ENCODE measurements at places on chromosomes 7 and 10.

DNA sequence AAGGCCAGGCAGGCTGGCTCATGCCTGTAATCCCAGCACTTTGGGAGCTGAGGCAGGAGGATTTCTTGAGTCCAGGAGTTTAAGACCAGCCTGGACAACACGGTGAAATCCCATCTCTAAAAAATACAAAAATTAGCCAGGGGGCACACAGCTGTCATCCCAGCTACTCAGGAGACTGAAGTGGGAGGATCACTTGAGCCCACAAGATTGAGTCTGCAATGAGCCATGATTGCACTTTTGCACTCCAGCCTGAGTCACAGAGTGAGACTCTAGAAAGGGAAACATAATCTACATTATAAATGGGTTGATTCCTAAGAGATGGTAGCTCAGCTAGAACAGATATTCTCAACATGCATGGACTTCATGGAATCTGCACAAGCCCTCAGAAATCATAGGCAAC lies 6.3 kb upstream of the LIPF start:
- DNase-seq = no peak

DNA sequence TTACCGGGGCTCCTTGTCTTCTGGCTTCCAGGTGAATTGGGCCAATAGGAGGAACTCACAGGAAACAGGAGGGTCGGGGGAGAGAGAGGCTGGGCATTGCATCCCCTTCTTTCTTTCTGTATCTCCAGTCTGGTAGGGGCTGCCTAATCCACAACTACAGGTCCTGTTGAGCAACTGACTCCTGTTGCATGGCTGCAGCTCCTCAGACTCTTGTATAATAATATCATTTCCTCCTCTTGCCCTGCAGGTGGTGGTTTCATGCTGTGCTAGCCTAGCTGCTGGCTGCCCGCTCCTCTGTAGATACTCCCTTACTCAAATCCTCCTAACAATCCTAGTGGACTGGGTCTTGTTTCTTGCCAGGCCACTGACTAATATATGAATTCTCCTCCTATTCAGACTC lies 276.5 kb upstream of the SMIM30 start:
- no peak for DNase-seq

DNA sequence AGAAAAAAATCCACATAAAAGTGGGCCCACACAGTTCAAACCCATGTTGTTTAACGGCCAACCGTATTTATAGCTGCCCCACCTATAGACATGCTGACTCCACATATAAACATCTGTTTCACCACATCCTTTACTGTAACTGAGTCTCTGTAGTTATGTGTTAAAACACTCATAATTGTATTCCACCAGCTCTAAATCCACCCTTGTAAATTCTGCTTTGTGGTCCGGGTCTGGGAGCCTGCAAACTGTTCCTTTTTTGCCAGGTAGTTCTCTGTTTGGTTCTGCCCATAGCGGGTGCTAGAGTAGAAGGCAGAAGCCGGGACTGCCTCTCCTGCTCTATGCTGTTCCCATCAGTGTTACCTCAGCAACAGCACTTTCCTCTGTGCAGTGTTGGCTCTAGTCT lies 20.2 kb upstream of the FHIP2A start:
- no peak for DNase-seq

DNA sequence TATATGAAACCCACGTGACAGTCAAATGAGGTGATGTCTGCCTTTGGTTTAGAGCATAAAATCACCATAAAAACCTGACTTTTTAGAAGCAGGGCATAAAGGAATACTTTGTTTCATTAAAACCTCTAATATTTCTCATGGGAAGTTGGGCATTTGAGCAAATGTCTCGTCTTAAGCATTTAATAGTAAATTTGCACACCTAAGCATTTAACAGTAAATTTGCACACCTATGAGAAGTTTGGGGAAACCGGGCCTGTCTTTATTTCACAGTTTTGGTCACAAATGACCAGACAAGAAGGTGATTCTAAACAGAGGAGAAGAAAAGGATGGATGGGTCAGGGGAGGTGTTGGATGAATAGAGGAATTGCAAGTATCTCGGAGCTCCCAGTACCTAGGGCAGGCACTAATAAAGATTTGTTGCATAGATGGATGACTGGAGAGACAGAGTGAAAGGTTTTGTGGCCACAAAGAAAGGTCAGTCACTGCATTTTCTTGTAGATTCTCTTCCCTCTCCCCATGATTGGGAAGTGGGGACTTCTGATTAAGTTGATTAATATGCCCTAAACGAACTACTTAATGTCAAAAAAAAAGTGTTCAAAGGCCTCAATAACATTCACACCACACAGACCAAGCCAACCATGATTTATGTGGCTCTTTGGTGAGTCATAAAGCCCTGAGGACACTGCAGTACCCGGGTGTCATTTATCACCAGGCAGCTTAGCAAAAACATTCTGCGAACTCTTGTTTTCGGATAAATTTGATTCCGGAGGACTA lies 158.2 kb downstream of the SPAG6 start:
- DNase-seq = no peak

DNA sequence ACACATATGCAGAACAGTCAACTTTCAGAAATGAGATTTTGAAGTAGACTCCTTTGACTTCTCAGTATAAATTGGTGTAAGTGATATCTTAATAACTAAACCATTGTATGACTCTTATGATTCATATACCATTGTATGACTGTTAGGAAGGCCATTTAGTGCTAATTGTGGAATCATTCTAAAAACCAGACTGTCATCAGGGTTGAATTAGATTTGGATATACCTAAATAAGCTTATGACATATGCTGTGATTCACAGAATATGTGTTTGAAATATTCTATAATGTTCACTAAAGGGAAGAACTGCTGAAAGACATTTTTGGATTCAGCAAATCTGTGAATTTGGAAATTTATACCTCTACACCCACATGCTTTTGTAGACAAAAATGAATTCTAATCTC lies 438.1 kb downstream of the MDFIC start:
- DNase-seq = no peak

DNA sequence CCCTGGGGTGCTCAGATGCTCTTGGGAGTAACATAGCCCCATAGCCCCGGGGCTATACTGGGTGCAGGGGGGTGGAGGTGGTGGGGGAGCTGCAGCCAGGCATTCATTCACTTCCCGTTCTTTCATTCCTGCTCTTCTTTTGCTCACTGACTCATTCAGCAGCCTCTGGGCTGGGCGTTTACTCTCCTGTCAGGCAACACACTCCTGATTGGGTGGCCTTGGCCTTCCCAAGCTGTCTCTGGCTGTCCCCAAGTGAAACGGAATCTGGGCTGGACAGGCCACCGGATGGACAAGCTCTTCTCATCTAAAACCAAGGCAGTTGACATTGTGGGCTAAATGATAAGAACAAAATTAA lies 34.6 kb downstream of the CHST3 start:
- no peak for DNase-seq

DNA sequence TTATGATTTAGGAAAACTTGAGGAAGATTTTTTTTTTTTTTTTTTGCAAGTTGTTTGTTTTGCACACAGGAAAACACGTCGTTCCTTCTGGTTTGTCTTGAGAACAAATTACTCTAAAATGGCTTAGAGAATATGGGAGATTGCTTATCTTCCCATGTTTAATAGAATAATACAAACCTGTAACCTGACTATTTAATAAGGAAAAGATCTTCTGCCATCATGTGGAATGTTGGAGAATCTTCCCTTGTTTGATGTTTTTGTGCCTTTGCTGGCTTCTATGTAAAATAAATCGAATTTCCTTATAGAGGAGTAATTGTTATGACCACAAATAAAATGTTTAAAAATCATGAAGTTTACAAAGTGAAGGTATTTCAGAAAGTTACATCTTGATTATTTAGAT lies 818.8 kb downstream of the GATA3 start:
- no peak for DNase-seq

GRCh38 chr10:29131952-29132547 lies 156.8 kb upstream of the LYZL1 start:
- DNase-seq = no peak

DNA sequence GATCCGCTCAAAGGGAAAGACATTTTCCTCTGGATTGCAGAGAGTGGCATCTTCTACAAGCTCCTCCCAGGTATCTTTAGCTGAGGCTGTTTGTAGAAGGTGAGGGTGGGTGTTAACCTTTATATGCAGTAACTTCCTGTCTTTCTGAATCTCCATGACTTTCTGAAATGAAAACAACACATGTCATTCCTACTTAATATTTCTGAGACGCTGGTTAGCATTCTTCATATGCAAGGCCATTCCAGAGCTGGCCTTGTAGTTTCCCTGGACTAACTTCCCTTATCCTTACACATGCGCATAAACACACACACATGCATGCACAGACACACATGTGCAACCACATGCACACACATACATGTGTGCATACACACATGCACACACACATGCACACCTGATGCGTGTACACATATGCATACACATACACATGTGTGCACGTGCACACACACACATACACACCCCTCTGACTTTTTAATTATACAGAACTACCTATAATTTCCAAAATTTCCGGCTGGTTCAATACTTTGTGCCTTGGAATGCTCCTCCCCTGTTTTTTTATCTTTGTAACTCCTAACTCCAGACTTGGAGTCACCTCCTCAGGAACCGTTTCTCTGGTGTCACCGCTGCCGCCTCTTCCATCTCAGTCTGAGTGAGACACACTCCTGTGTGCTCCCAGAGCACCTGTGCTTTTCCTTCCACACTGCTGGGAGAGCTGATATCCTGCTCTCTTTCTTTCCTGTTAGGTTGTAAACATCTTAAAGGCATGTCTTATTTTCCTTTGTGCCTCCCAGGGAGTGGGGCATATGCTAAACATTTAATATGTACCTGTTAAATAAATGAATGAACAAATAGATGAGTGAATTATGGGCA lies 55.2 kb downstream of the LRRC18 start:
- DNase-seq = no peak

DNA sequence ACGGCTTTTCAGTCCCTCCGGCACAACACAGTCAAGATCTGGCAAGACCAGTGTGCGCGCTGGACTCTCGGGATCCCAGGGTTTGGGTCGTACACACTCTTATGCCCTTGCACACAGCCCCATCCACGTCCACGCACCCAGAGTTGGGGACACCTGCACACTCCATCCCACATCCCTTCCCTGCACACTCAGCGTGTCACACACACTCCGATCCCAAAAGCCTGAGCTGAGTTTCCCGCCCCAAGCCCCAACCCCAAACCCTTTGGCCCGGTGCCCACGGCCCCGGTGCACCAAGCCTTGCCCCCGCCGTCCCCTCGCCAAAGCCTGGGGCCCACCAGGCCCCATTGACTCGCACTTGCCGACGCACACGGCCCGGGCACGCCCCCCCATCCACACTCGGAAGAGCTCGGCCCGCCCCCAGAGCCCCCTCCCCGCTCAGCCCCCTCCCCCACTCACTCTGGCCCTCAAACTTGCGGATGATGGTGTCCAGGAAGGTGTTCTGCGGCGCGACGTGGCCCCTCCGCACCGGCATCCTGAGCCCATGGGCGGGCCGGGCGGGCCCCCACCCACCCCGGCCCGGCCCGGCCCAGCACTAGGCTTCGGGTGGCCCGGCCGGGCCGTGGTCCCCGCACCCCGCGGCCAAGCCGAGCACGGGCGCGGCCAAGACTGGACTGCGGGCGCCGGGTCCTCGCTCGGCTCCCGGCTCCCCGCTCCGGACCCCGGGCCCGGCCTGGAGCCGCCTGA lies 567 bp downstream of the KCNH2 start:
- no peak for DNase-seq

DNA sequence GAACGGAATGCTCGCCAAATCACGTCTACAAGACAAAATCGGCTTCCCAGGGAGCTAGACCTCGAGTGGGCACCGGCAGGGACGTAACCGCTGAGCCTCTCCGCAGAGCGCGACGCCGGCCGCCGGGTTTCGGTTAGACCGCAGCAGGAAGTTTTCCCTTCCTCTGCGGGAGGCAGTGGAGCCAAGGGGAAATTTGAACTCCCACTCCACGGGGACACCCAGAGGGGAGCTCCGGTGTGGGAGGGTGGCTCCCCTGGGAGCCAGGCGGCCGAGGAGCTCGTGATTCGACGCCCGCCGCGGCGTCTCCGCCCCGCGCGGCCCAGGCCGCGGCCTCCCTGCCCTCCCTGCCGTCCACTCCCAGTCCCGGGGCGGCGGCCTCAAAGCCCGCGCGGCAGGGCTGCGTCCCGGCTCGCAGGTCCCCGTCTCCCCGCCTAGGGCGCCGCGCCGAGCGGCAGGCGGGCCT lies 426 bp downstream of the SYPL1 start:
- no peak for DNase-seq

DNA sequence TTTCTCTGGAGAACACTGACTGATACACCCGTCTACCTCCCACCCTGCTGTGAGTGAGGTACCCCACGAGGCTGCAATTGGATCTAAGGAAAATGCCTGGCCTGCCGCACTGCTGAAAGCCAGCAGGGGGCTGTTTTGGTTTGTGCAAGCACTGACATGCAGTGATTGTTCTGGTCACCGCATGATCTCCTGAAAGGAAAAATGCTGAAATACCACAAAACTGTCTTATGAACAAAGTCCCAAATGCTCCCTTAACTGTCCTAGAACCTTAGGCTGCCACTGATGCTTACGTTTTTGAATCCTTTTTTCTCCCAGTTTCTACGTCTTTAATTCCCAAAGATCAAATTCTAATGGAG lies 132.7 kb downstream of the JCAD start:
- DNase-seq = no peak

- DNase-seq = no peak
Observed at GRCh38 chr7:32005577-32005976, 64.6 kb downstream of the PDE1C start.

GRCh38 chr10:4343091-4343490 lies 482.9 kb upstream of the AKR1E2 start:
- no peak for DNase-seq

DNA sequence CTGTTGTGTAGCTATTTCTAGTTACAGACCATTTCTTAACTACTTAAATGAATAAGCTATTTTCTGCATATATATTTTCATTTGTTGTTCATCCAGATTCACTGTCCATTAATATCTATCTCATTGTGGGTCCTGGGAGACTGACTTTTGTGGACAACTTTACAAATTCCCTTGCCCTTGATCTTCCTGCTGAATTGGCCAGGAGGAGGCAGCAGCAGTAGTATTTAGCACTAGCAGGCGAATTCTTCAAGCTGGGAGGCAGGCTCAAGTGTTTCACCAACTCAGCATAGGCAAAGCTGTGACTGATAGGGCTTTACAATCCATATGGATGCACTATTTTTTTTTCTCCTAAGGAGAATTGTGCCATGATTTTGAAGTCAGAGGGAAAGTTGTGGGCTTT lies 461.0 kb upstream of the NRG3 start:
- no peak for DNase-seq

GRCh38 chr10:96448021-96448457 lies 65.7 kb downstream of the TLL2 start:
- DNase-seq = no peak

DNA sequence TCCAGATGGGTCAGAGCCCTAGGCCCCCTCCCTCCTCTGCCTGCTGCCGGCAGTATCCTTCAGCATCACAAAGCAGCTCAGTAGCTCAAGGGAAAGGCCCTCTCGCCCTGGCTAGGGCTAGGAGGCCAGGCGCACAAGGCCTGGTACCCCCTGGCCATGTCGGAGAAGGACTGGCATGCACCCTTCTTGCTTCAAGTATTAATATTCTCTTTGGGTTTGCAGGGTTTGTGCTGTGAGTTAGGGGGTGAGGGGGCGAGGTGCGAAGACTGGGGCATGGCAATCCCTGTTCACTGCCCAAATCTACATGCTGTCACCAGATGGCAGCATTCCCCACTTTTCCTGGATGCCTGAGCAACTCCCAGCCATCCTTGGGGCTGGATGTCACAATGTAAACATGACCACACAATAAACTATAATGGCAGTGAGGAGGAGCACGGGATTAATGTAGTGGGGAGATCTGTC lies 105.2 kb downstream of the NEURL1 start:
- DNase-seq = no peak

Measured in cortex of kidney (tissue), 1 donor.